ENCODE measurements at places on chromosomes 13 and 19.

DNA sequence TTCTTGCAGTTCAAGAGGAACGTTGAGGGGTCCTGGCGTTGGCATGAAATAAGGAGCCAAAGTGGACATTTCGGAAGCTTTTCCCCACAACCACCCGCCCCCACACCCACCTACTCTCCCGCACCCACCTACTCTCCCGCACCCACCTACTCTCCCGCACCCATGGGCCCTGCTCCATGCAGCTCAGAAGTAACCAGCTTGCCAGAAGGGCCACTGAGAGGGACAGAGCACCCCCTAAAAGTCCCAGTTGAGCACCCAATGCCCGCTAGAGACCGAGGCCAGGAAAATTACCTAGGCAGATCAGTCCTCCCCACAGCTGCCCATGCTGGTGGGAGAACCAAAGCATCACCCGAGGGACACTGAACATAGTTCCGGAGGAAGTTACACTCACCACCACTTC lies 11.8 kb downstream of the VSTM2B start:
- no peak for DNase-seq

DNA sequence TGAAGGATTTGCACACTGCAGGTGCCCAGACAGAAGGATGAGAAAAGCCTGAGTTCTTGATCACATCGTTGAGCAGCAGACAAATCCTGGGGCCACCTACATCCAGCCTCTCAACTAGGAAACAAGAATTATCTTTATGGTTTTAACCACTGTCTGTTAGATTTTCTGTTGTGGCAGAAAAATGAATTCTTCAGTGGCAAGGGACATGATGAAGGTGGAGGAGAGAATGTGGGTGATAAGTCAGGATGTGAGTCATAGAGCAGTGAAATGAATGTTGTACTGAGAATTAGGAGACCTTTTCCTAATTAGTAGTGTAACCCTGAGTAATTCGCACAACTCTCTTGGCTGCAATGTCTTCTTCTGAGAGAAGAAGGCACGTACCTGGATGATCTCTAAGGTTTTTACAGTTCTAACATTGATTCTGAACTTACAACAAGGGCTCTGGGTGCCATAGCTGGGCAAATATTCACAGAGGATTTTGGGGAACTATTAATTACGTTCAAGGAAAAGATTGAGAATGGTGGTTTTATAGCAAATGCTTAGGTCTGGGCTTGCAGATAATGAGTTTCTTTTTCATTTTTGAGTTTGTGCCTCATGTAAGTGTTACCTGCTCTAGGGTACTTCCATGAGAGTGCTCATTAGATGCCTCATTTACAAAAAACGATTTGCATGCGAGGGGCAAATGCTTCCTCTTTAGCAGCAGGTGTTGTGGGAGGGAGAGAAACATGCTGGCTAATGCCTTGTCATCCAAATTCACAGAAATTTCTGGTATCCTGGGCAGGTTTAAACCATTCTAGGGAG lies 111.0 kb upstream of the KL start:
- DNase-seq, result no peak

- DNase-seq, result no peak
These were observed at the start of gene CD70 for GRCh38 chr19:6590827-6591319. CD70 (minus strand) TSS chr19:6591150; CDS start chr19:6591002, 148 bp downstream.

DNA sequence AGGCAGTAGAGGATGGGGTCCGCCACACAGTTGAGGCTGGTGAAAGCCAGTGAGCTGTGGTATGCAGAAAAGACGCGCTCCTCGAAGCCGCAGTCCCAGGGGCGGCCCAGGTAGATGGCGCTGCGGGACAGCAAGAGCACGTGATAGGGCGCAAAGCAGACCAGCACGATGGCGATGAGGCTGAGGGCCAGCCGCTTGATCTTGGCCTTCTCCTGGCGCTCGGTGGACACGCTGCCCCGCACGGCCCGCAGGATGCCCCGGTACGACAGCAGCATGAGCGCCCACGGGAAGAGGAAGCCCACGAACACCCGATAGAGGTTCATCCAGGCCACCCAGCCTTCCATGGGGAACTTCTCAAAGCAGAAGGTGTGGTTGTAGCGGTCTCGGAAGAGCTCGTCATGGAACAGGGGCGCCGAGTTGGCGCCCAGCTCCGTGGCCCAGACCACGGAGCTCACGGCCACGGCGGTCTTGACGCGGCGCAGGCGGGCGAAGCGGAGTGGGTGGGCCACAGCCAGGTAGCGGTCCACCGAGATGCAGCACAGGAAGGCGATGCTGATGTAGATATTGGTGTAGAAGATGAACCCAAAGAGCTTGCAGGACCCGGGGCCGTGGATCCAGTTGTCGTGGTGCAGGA lies 6.5 kb upstream of the OPA3 start:
- peak; percentile 93 for DNase-seq

DNA sequence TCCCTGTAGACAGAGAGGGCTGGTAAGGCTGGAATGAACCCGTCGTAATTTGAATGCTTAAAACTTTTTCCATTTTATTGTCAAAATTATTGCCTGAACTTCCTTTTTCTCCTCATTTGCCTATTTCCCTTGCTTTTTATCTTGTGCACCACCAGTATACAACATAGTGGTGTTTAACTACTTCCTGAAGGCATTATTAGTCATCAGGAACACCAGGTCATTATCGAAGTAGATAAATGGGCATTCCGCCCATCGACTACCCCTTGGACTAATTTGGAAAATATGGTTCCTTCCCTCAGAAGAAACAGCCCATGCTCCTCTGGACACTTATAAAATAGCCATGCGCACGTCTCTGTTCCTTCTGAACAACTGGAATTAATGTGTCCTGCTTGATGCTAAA lies 232.1 kb downstream of the TM9SF2 start:
- DNase-seq, result no peak

DNA sequence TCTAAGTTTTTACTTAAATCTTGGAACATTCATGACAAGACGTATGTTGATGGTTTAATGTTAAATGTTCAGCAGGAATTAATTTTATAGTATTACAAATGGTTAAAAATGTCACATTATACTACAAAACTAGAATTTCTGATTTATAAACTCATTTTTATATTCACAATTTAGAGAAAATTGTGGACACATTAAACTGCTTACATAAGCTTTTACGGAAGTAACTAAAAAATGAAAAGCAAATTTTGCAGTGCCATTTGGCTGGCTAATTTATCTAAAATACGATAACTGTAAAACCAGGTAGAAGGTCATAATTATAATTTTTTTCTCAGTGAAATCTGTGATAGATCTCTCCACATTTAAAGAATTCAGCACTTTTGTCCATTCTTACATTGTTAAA lies 190.2 kb upstream of the GPC6 start:
- DNase-seq, result no peak

GRCh38 chr19:40397568-40397906 lies 7.6 kb upstream of the HIPK4 start:
- no peak for DNase-seq

- DNase-seq, result no peak
These were observed 50.8 kb downstream of the RFX2 start for GRCh38 chr19:6059396-6059947.

- DNase-seq, result no peak
These were observed 227.7 kb downstream of the B3GLCT start for GRCh38 chr13:31427151-31428100.

DNA sequence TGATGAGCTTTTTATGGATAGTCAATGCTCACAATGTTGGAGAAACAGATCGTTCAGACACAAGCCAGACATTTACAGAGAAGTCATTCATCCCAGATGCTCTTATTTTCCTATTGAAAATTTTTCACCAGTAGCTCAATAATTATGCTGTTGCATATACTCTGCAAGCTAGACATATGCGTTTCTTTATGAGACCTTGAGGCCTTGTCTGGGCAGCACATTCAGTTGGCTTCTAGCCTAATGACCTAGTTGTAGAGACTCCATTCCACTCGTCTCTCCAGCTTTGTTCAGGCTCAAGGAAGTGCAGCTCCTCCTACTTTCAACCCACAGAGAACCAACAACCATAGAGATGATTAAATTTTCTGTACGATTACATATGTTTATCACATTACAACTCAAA lies 237.7 kb downstream of the MZT1 start:
- no peak for DNase-seq

GRCh38 chr19:14059093-14059480 lies 2.8 kb downstream of the PALM3 start:
- no peak for DNase-seq

Data from HuH-7.5 (cell line).